Tibial nerve (tissue), 4 donors: ENCODE measurements at places on chromosomes 4 and X. TPM values are rescaled to one million over a fixed set of nuclear protein-coding genes. Genes with fewer than 3 reads are reported as not detected.

AKAP17A gene
- 58.3 TPM for total RNA-seq

CCDC160 gene
- total RNA-seq, result not detected

SLC10A4 gene
- not detected for total RNA-seq

DNA sequence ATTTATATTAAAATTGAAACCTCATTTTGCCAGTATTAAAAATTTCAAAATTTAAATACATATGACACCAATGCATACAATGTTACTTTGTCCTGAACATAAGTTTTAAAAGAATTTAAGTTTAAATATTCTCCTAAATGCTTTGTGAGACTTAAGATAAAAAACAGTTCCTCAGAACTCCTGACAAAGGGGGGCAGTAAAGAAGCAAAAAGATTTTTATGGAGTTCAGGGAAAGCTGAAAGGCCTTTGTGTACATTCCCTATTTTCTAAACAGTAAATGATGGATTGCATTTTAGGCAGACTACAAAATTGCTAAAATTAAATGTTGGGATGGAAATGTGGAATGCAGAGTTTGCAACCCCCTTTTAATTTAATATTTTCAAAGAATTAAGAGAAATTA is 81.7 kb downstream of the SNCA start:
- H3K27ac ChIP-seq, result no peak overlapping the region
- no peaks in the 10 kb centered on the region for H3K27me3 ChIP-seq
- H3K4me1 ChIP-seq, result peaks cover 4% of the 10 kb centered on the region
- no peak overlapping the region for H3K4me3 ChIP-seq

DNA sequence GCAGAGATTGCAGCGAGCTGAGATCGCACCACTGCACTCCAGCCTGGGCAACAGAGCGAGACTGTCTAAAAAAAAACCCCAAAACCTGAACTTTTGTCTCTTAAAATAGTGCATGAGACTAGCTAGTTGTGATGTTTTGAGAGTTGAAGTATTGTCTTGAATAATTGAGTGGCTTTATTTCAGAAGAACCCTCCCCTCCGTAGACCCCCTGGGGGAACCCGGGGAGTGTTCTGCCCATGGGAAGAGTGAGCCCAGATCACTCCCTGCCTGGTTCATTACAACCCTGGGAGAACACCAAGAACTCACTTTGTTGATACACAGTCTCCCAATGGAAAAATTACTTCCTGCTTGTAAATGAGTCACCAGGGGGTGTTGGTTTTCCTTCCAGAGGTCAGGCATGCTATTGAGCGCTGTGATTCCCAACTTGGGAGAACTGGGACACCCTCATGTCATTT is 65.3 kb upstream of the SHISA3 start:
- H3K4me1 ChIP-seq, result no peaks in the 10 kb centered on the region
- H3K27me3 ChIP-seq, result no peaks in the 10 kb centered on the region
- no peak overlapping the region for H3K4me3 ChIP-seq

DNA sequence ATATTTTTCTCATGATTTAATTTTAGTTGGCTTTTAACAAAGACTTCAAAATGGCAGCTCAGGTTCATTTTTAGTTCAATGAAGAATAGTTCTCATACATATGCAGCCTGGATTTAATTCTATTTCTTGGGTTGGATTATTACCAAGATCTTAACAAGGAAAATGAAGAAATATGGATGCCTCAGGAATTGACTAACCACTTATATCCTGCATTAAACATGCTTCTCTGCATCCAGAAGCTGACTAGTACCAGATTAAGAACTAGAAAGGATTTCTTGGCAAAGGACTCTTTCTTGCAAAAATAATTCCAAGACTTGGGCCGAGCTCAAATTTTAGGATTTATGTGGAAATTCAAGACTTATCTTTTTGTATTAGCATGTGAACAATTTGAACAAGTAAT is 5.6 kb upstream of the KLHL2 start:
- no peak overlapping the region for H3K27ac ChIP-seq
- H3K4me1 ChIP-seq, result no peaks in the 10 kb centered on the region
- no peaks in the 10 kb centered on the region for H3K36me3 ChIP-seq
- no peak for DNase-seq
- no peaks in the 10 kb centered on the region for H3K27me3 ChIP-seq

- H3K4me1 ChIP-seq, result no peaks in the 10 kb centered on the region
- no peak for DNase-seq
- no peak overlapping the region for H3K27ac ChIP-seq
- no peak overlapping the region for H3K4me3 ChIP-seq
- H3K36me3 ChIP-seq, result no peaks in the 10 kb centered on the region
- H3K27me3 ChIP-seq, result no peaks in the 10 kb centered on the region
These were observed 136.7 kb upstream of the PCDH18 start for GRCh38 chr4:137668885-137669545.

DNA sequence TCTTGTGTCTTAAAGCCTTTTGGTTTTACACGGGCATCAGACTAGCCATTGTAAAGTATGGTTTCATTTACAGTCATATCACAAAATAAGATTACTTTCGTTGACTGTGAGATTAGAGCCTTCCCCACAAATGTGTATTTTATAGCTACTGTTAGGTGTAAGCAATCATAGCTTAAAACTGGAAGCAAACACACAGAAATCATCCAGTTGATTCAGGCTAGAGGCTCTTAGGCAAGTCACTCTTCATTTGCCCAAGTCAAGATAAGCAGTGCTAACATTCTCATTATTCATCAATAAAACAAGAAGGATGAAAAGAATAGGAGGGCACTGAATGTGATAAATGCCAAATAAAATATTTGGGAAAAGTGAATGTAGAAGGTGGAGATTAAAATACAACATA is 448.7 kb upstream of the FAM241A start:
- DNase-seq, result no peak
- no peak overlapping the region for H3K4me3 ChIP-seq
- no peak overlapping the region for H3K27ac ChIP-seq
- no peaks in the 10 kb centered on the region for H3K36me3 ChIP-seq
- H3K27me3 ChIP-seq, result no peaks in the 10 kb centered on the region
- no peaks in the 10 kb centered on the region for H3K4me1 ChIP-seq

GRCh38 chr4:147201016-147201415 is 255.4 kb upstream of the TTC29 start:
- no peak for DNase-seq
- no peaks in the 10 kb centered on the region for H3K27me3 ChIP-seq
- no peak overlapping the region for H3K27ac ChIP-seq
- H3K4me3 ChIP-seq, result no peak overlapping the region

GRCh38 chr4:10534820-10535219 is 77.6 kb upstream of the ZNF518B start:
- H3K27me3 ChIP-seq, result no peaks in the 10 kb centered on the region
- no peak for DNase-seq
- no peak overlapping the region for H3K27ac ChIP-seq
- H3K4me1 ChIP-seq, result no peaks in the 10 kb centered on the region
